Type B pancreatic cell (in vitro differentiated cells): ENCODE measurements at places on chromosomes 5 and 9.

DNA sequence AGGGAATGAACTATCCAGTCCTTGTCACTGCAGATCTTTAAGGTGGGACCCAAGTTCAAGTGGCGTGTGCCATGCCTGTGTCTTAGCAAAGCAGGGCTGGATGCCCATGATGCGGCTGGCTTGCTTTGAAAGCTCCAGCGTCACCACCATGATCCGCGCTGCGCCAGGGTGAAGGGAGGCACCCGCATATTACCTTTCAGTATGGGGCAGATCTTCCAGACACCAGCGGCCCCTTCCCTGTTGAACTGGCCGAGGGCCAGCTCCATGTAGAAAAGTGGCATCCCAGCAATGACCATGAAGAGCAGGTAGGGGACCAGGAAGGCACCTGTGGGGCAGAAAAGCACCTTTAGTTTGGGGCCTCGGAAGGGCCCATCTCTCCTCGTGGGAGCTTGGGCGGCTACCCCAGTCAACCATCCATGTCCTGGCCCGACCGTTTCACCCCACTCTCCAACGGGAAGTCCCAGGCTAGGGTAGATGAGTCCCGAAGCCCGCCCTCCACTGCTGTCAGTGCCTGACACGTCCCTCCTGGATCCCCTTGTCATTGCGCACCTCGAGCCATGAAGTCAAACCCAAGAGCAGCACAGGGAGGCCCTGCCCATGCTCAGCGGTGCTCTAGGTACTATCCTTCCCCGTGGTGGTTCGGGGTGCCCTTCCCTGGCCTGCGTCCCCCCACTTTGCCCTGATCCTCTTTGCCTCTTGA is 3.9 kb downstream of the SLC6A3 start:
- peak; percentile 51 for DNase-seq

DNA sequence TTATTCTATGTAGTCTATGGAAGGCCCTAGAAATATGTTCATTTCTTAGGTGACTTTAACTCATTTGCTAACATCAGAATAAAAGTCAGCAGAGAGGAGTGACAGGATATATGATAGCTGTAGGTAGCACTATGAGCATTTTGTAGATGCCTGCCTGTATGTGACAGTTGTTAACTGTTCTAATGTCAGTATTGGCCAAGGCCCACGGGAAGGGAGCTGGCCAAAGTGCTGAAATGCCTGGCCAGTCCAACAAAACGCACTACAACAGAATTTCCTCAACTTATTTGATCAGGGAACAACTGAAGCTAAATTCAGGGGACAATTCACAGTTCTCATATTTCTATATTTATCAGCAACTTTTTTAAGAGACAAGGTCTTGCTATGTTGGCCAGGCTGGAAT is 20.8 kb downstream of the SV2C start:
- no peak for DNase-seq

GRCh38 chr5:99348597-99348996 is 419.8 kb upstream of the CHD1 start:
- DNase-seq, result no peak

GRCh38 chr9:94110821-94111252 is 26.6 kb downstream of the PTPDC1 start:
- DNase-seq, result no peak

DNA sequence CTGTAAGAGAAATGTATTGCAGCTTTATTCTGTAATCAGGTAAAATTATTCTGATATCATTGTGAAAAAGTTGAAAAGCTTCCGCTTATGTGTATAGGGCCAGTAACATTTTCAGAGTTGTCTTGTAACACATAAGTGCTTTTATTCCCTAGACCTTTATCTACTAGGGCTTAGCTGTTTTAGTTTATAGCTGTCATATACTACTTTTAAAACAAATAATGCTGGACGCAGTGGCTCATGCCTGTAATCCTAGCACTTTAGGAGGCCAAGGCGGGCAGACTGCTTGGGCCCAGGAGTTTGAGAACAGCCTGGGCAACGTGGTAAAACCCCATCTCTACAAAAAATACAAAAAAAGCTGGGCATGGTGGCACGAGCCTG is 33.1 kb downstream of the SLC25A51 start:
- no peak for DNase-seq

DNA sequence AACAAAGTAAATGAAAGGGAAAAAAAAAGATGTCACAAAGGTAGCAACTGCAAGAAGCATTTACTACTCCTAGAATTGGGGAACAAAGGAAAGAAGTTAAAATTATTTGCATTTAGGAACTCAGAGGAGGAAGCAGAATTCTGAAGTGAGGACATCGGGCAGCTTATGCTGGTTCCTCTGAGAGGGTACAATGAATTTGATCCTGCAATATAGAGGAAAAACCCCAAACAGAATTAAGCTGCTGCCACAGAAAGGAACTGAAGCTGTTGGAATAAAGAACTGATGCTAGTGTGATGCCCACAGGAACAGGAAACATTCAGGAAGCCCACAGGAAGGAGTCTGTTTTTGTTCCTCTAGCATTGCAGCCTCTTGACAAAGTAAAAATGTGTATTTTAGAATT is 22.3 kb upstream of the TBCA start:
- no peak for DNase-seq
